DMS79 (cell line): ENCODE measurements at places on chromosomes 13 and 19.
A peak's percentile ranks its signal among the peaks of the same experiment; 100 is the strongest.

DNA sequence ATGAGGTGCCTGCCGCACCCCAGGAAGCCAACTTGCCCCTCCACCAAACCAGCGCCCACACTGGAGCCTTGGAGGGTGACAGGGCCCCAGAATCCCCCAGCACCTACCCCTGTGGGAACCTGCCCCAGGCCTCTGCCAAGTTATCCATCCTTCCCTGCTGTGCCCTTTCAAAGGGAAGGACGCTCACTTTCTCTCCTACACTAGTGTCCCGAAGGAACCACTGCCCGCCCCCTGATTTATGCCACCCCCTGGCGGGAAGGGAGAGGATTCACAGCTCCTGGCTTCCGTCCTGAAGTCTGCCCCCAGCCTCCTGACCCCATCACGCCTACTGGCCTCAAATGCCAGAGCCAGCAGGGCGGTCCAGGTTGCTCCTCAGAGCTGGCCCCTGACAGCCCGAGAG lies 1.4 kb downstream of the EVI5L start:
- DNase-seq: no peak

DNA sequence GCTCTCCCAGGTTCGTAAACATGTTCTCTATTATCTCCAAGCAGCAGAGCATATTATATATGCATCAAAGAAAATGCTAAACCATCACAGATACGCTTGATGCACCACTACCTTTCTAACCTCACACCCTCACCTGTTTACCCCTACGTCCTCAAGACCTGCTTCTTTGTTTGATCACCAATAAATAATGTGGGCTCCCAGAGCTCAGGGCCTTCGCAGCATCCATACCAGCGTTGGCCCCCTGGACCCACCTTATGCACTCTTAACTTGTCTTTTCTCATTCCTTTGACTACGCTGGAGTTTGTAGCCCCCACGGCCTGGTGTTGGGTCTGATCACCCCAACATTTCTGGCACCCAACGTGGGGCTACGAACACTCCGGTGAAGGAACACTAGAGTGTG lies 10.0 kb upstream of the ZNF443 start:
- no peak for DNase-seq

- no peak for DNase-seq
Measured at GRCh38 chr19:2249010-2249866, at the start of gene AMH. Gene AMH, plus strand, starts transcription at chr19:2249323. Its CDS starts 10 bp downstream, at chr19:2249333.

- DNase-seq: no peak
Measured at GRCh38 chr13:94829185-94829836, 117.0 kb upstream of the SOX21 start.

DNA sequence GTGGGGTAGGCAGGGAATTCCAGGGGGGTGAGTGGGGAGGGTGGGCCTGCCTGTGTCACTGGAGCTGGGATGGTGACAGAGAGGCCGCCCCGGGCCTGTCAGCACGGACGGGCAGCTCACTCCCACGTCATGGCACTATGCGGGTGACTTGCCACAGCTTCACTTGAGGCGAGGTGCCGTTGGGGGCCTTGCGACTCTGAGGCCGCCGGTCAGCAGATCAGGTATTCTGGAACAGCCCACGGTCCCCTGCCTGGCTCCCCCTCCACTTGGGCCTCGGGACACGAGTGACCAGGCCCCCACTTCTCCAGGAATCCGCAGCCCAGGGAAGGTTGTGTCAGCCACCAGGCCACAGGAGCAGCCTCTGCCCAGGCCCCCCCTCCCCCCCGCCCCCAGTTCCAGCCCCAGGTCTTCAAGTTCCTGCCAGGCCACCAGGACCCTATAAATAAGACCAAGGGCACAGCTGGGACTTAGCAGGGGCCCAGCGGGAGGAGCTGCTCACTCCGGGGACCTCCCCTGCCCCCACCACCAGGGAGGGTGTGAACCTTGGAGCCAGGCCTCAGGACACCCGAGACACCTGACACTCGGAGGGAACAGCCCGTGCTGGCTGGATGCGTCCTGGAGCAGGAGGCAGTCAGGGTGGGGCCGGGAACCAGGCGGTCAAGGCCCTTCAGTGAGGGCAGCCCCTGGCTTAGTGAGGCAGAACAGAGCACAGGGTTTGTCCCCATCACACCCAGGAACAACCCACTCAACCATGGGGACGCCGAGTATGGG lies 2.7 kb upstream of the MIDN start:
- no peak for DNase-seq

DNA sequence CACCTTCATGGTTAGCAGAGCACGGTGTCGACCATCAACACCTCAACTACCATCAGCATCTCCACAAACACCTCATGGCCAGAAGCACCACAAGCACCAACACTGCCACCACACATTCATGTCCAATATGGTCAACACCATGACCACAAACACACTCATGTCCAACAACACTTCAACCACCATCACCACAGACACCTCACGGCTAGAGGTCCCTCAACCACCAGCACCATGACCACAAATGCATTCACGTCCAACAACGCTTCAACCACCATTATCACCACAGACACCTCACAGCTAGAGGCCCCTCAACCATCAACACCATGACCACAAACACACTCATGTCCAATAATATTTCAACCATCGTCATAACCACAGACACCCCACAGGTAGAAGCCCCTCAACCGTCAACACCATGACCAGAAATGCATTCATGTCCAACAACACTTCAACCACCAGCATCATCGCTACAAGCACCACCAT lies 10.2 kb downstream of the TRAPPC5 start:
- no peak for DNase-seq

DNA sequence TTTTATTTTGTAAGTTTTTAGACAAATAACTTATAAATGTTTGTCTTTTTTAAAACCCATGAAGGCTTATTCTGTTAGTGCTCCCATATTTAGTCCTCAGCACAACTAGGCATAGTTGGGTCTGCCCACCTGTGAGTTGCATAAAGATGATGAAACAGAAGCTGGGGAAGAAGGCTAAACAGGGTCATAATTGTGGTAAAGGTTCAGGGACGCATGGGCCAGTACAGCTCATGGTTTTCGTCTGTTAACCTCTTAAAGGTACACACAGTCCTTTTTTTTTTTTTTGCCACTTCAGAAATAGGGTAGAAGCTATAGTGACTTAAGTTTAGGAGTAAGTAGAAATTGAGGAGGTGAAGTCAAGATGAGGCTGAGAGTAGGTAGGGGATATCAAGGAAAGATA lies 58.3 kb downstream of the TM9SF2 start:
- no peak for DNase-seq

- DNase-seq: peak; percentile 18
Measured at GRCh38 chr19:17687857-17688784, at the start of gene UNC13A. Gene UNC13A, minus strand, starts transcription at chr19:17688354. Its CDS starts 155 bp downstream, at chr19:17688199.

- no peak for DNase-seq
Measured at GRCh38 chr19:42323852-42324654, 1.4 kb upstream of the MEGF8 start.
